ENCODE measurements at places on chromosomes 12 and 14.

GRCh38 chr14:68285421-68286179 lies 466.0 kb downstream of the RAD51B start:
- peaks cover 48% of the 10 kb centered on the region for H3K4me1 ChIP-seq
- peak; percentile 62 for DNase-seq
- H3K27ac ChIP-seq: peak overlapping the region; percentile 85
- H3K4me3 ChIP-seq: peak overlapping the region; percentile 7
- H3K36me3 ChIP-seq: peaks cover 4% of the 10 kb centered on the region
- no peaks in the 10 kb centered on the region for H3K27me3 ChIP-seq

DNA sequence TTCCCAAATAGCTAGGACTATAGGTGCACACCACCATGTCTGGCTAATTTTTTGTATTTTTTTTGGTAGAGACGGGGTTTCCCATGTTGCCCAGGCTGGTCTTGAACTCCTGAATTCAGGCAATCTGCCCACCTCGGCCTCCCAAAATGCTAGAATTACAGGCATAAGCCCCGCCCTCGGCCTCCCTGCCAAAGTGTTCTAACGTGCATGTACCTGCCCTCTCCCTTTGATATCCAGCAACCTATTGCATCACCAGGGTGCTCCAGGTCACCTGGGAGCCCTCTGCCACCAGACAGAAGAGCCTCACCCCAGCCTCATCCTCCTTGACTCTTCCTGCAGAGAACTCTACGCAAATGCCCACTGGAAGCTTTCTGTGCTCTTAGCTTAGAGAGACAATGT lies 2.2 kb upstream of the EML1 start:
- H3K27me3 ChIP-seq: peaks cover 38% of the 10 kb centered on the region
- DNase-seq: no peak
- H3K4me3 ChIP-seq: no peak overlapping the region
- H3K27ac ChIP-seq: peak overlapping the region; percentile 11
- peaks cover 15% of the 10 kb centered on the region for H3K4me1 ChIP-seq

DNA sequence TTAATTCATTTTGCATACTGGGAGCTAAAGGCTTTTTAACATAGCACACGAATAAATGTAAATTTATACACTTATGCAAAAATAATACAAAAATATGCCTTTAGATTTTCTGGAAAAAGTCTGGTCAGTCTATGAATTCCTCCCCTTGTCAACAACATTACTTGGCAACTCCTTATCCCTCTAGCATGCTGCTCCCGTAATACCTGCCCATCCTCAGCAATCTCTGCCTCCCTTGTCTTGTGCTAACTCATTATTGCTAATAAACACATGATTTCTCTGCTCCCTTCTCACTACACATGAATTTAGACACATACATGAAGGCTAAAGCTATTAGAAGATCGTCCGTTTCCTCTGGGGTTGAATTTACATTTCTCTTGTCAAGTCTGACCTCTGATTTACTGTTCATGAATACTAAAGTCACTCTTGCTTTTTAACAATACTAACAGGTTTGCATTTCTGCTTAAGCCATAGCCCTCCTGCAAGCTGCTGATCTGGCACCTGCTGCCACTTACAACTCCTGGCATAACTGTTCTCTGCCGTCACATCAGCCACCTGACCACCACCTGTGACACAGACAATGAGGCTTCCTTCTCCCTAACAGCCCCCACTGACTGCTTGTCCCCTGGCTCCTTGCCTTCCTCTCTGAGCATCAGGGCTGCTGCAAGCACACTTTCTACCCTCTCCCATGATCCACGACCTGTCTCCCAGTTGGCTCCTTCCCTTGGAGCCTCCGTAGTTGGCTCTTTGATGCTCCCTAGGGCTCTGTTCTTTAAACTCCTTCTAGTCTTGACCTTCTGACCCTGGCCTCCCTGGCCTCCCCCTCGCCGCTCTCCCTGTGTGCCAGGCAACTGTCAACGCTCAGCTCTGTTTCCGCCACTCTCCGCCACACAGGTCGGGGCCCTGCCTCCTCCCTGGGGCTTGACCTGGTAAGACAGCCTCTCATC lies 177.6 kb downstream of the CALM1 start:
- H3K27ac ChIP-seq: no peak overlapping the region
- DNase-seq: no peak

GRCh38 chr12:108060067-108060466 lies 69.0 kb upstream of the WSCD2 start:
- H3K36me3 ChIP-seq: no peaks in the 10 kb centered on the region
- H3K4me3 ChIP-seq: no peak overlapping the region
- no peak for DNase-seq
- no peaks in the 10 kb centered on the region for H3K4me1 ChIP-seq
- H3K27me3 ChIP-seq: peaks cover 3% of the 10 kb centered on the region

DNA sequence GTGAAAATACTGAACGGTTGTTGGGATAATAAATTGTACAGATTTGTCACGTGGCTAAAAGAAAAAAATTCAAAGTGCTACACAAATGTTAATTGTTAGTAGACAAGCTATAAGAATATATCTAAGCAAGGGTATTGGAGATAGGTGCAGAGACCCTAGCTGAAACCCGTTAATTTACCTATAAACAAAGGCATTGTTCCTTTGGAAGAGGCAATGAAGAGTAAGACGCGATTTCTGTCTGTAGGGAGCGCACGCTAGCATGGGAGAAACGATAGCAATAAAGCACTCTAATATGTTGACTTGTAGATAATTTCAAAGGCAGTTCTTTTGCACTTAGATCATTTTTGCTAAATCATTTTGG lies 565 bp downstream of the CCDC77 start:
- no peak overlapping the region for H3K4me3 ChIP-seq
- no peak for DNase-seq
- H3K36me3 ChIP-seq: peaks cover 7% of the 10 kb centered on the region
- H3K4me1 ChIP-seq: peaks cover 2% of the 10 kb centered on the region
- no peaks in the 10 kb centered on the region for H3K27me3 ChIP-seq
- no peak overlapping the region for H3K27ac ChIP-seq

- no peak for DNase-seq
- H3K27ac ChIP-seq: no peak overlapping the region
- H3K36me3 ChIP-seq: peaks cover 15% of the 10 kb centered on the region
- peak overlapping the region; percentile 34 for H3K4me3 ChIP-seq
Measured at GRCh38 chr12:132617822-132618682, 524 bp upstream of the P2RX2 start.

GRCh38 chr14:104975481-104976197 lies 2.5 kb downstream of the AHNAK2 start:
- peaks cover 30% of the 10 kb centered on the region for H3K27me3 ChIP-seq
- peaks cover 14% of the 10 kb centered on the region for H3K4me1 ChIP-seq
- no peak overlapping the region for H3K4me3 ChIP-seq
- no peaks in the 10 kb centered on the region for H3K36me3 ChIP-seq
- DNase-seq: no peak
- H3K27ac ChIP-seq: no peak overlapping the region

DNA sequence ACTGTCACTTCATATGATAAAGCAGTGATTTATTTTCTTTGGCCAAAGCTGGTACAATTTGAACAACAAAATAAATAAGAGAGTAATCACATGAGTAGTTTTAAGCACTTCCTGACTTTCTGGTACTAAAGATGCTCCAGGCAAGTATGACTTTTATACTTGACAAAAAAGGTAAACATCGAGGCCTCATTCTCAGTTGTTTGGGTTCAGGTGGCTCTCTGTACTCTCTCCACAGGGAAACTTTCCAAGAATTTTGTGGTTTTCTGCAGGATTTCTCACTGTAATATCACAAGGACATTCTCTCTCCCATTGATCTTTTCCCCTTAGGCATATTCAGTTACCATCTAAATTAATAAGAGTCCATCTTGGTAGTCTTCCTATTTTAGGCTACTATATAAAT lies 26.6 kb upstream of the KCNC2 start:
- H3K4me1 ChIP-seq: no peaks in the 10 kb centered on the region
- no peaks in the 10 kb centered on the region for H3K36me3 ChIP-seq
- H3K27ac ChIP-seq: no peak overlapping the region
- DNase-seq: no peak
- H3K4me3 ChIP-seq: no peak overlapping the region

DNA sequence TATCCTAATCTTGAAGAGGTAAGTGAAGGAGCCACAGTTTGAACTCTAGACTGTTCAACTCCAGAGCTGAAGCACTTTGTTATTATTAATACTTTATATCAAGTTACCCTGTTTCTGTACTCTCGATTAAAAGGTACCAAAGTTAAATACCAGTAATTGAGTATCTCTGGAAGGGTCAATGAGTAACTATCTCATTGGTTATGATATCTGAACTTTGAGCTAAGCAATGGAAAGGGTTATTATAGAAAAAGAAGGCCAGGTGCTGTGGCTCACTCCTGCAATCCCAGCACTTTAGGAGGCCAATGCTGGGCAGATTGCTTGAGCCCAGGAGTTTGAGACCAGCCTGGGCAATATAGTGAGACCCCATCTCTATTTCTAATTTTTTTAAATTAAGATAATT lies 9.9 kb downstream of the TMEM19 start:
- no peak for DNase-seq
- H3K27me3 ChIP-seq: no peaks in the 10 kb centered on the region
- H3K4me3 ChIP-seq: no peak overlapping the region

DNA sequence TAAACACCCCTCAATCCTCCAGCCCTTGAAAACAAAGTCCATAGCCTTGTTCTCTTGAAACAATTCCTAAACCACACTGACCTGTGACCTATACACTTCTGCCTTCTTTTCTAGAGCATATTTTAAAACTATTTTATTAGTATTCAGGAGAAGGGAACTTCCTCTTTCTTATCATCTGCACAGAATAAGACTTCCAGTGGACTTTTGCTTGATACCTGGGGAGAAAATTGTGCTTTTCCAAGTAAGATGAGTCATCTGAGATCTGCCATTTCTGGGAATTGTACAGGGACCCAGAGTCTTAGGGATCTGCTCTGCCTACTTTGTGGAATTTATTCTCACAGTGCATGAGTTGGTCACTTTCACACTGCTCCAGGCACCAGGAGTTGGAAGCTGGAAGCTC lies 10.5 kb upstream of the WNT5B start:
- H3K27me3 ChIP-seq: peaks cover 8% of the 10 kb centered on the region
- H3K4me3 ChIP-seq: no peak overlapping the region
- DNase-seq: no peak
- no peak overlapping the region for H3K27ac ChIP-seq
- no peaks in the 10 kb centered on the region for H3K36me3 ChIP-seq
- peaks cover 32% of the 10 kb centered on the region for H3K4me1 ChIP-seq

DNA sequence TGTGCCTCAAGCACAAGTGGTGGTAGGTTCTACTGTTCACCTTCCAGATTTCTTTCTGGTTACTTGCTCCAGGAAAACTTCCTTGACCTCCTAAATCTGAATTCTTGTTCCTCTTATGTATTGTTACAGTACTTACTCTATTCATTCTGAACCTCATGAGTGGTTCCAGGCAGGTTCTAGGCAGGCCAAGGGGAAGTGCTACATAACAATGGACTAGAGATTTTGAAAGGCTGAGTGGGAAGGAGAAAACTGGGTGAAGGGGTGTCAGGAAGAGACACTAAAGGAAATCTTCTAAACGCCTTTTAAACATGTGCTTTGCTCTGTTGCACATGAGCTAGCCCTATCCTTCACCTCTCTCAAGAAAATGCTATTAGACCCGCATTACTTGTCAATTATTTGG lies 1.6 kb downstream of the YARS2 start:
- peaks cover 20% of the 10 kb centered on the region for H3K4me1 ChIP-seq
- H3K27ac ChIP-seq: peak overlapping the region; percentile 45
- peaks cover 1% of the 10 kb centered on the region for H3K27me3 ChIP-seq
- peak overlapping the region; percentile 79 for H3K4me3 ChIP-seq
- no peak for DNase-seq

DNA sequence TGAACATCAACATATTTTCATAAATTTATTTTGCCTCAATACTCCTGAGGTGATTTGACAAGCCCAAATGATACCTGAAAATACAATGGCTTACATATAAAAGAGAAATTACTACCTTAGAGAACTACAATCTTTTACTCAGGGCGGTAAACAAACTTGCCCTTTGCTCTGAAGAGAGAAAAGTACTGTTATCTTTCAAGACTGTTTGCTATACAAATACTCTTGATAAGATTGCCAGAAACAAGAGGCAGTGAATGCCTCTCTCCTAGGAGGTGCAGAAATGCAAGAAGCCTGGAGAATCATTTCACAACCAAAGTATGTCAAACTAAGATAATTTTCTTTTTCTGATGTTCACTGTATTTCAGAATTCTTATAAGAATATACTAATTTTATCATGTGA lies 160.3 kb downstream of the ALX1 start:
- no peaks in the 10 kb centered on the region for H3K36me3 ChIP-seq
- no peaks in the 10 kb centered on the region for H3K4me1 ChIP-seq
- H3K27me3 ChIP-seq: no peaks in the 10 kb centered on the region
- no peak for DNase-seq

DNA sequence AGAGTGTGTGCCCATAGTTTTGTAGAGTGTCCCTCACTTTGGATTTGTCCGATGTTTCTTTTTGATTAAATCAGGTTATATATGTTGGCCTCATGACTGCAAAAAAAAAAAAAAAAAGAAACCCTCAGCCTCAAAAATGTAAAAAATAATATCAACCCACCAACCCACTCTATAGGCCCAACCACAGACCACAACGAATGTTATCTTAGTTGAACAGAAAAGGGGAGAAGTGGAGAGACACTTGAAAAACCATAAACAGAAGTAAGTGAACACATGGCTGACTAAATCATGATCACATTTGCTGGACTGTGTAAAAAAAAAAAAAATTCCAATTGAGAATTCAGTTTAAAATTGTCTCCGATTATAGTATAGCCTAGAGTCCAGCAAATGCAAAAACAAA lies 45.5 kb upstream of the ST8SIA1 start:
- no peak for DNase-seq
- no peaks in the 10 kb centered on the region for H3K27me3 ChIP-seq
- no peak overlapping the region for H3K4me3 ChIP-seq
- H3K4me1 ChIP-seq: no peaks in the 10 kb centered on the region
- no peak overlapping the region for H3K27ac ChIP-seq

DNA sequence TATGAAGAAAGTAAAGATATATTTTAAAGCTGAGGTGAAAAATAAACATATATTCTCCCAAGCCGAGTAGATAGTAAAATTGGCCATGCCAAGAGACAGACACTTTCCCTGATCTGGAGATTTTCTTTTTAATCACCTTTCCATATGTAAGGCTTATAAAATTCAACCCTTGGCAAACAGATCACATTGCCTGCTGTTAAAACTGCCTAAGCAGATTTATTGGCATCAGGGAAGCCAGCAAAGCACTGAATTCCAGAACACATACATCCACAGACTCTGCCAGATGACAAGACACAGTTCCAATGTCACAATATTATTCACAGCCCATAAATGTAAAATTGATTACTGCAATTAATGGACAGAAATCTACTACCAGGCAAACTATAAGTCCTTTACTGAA lies 78.2 kb upstream of the GARIN2 start:
- no peaks in the 10 kb centered on the region for H3K4me1 ChIP-seq
- H3K27me3 ChIP-seq: no peaks in the 10 kb centered on the region
- H3K27ac ChIP-seq: no peak overlapping the region
- no peak overlapping the region for H3K4me3 ChIP-seq
